ENCODE measurements at places on chromosomes 7 and 10.

DNA sequence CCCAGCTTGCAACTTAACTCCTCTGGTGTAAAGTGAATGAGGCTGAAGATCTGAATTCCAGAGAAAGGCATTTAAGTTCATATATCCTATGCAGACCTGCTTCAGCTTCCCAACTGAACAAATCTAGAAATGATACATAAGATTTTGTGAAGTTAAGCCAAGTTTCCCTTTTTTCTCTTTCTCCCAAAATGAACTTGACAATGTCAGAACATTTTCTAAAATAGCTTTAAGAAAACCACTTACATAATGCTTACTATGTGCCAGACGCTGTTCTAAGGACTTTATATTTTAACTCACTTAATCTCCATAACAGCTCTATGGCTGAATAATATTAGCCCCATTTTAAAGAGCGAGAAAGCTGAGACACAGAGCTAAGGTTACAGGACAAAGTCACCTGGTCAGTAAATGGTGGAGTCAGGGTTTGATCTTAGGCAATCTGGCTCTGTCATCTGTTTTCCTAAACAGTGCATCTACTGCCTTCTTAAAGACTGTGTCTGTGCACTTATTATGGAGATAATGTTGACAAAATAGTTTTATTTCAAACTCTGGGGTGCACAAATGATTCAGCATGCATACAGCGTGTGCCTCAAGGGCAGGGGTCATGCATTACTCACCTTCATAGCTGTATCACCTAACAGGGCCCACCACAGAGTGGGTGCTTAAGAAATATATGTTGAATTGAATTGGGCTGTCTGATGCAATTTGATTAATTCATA lies 66.8 kb downstream of the RHOBTB1 start:
- no peak for DNase-seq

DNA sequence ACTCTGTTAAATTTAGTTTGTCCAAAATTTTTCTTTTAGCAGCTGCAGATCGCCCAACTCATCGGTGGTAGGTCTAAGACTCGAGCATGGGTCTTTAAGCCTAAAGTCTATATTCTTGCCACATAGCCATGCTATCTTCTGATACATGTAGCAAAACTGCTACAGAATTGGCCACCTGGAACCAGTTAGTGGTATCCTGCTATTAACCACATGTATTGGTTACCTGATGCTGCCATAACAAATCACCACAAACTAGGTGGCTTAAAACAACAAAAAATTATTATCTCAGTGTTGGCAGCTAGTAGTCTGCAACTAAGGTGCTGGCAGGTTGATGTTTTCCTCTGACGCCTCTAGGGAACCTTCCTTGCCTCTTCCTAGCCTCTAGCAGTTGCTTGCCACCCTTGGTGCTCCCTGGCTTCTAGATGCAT lies 96.7 kb upstream of the PIK3CG start:
- no peak for DNase-seq

GRCh38 chr7:30880941-30881340 lies 30.7 kb upstream of the AQP1 start:
- no peak for DNase-seq

DNA sequence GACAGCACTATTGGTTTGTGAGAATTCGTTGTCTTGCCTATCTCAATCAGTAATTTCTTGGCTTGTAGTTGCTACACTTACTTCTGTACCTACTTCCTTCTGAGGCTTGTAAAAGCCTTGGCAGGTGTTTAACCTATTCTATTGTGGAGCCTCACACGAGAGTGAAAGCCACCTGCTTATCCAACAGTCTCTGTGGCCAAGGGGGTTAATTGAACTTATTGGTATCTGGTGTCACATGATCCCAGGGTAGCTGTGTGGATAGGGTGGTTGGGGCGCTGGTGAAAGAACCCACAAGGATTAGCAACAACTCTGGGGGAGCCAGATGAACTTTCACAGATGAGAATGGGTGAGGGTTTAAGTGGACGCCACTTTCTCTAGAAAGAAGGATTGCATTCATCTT lies 13.9 kb upstream of the ATP6V0E2 start:
- DNase-seq, result no peak

DNA sequence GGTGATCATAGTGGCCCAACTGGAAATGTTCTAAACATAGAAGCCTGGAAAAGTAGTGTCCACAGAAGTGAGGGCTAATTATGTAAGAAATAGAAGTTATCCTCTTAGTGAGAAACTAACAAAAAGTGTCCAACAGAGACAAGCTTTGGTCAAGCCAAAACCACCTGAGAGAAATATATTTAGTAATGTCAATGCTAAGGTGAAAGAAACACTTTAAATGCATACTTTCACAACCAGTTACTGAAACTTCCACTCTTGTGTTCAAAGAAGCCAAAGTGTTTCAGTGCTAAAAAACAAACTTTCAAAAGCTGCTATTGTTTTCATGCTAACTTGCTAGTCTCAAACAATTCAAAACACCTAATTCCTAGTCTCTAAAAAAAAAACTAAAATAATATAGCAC lies 18.1 kb downstream of the RAB11FIP2 start:
- DNase-seq, result no peak

DNA sequence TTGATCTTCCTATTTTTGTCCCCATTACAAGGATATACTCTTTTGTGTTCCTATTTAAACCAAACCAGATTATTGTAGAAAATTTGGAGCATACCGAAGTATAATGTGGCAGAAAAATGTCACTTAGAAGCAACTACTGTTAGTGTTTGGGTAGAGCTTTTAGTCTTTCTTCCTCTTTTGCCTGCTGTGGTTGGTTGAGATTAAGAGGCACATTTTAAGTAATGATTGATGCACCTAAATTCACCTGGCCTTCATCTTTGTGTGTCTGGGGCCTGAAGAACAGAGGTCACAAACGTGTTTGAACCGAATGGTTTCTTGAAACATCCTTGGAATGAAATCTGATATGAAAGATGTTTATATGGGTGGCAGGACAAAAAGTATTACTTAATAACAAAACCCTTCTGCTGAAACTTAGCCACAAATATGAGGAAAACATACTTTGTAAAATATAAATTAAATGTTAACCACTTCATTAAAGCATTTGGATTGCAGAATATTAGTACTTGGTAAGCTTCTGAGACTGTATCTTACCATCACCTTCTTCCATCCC lies 2.6 kb downstream of the BPGM start:
- DNase-seq, result no peak

- no peak for DNase-seq
These were observed 74.1 kb downstream of the VIPR2 start for GRCh38 chr7:159070431-159071148.

GRCh38 chr7:156082048-156083040 lies 270.1 kb upstream of the SHH start:
- no peak for DNase-seq
